ENCODE measurements at places on chromosomes 1 and 21.
A peak's percentile ranks its signal among the peaks of the same experiment; 100 is the strongest.

DNA sequence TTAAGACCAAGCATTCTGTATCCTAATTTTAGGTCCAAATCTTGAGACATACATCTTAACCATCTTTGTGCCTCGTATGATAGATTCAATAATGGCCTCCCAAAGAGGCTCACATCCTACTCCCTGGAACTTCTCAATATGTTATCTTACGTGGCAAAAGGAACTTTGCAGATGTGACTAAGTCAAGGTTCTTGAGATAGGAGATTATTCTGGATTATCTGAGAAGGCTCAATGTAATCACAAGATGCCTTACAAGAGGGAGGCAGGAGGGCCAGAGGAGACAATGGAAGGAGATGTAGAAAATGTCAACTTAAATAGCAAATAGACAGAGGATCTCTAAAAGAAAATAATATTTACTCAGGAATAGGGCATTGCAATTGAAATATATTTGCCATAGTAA is 548.9 kb downstream of the MATN1 start:
- H3K4me3 ChIP-seq: no peak overlapping the region
- no peak overlapping the region for H3K27ac ChIP-seq
- no peaks in the 10 kb centered on the region for H3K4me1 ChIP-seq
- no peaks in the 10 kb centered on the region for H3K27me3 ChIP-seq
- no peaks in the 10 kb centered on the region for H3K36me3 ChIP-seq
- DNase-seq: no peak

DNA sequence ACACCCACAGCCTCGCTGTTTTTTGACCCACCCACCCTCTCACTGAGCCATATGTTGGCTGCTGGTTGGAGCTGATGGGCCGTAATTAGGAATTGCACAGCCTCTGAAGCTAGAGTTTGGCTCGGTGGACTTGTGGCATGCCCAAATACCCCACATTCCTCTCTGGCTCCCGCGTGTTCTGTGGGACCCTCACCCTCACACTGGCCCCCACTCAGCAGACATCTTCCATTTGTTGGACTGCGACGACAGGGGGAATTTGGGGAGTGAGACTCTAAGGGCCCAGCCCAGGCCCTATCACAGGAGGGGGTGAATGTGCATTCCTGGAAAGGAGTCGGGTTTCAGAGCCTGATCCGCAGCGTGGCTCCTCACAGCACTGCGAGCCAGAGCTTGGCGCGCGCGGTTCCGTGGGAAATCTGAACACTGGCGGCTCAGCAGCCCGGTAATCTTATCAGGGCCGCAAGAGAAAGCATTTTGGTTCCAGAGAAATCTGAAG is 5.2 kb downstream of the RCSD1 start:
- DNase-seq: no peak
- no peaks in the 10 kb centered on the region for H3K27me3 ChIP-seq
- peak overlapping the region; percentile 93 for H3K27ac ChIP-seq
- no peak overlapping the region for H3K4me3 ChIP-seq

- H3K4me3 ChIP-seq: no peak overlapping the region
- no peaks in the 10 kb centered on the region for H3K4me1 ChIP-seq
- H3K27me3 ChIP-seq: no peaks in the 10 kb centered on the region
- no peak for DNase-seq
These were observed 282.5 kb downstream of the PTBP2 start for GRCh38 chr1:97004054-97004453.

DNA sequence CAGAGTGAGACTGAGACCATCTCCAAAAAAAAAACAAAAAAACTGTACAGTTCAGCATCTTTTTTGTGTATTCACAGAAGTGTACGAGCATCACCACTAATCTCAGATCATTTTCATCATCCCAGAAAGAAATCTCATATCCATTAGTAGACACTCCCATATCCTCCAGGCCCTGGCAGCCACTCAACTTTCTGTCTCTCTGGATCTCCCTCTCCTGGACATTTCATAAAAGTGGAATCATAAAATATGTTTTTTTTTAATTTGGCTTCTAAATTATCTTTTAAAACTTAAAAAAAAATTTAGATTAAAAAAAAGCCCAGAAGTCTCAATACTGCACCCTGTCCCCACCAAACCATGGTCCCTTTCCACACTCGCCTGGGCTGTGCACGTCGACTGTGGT is 22.1 kb downstream of the RIPPLY3 start:
- H3K4me3 ChIP-seq: no peak overlapping the region
- H3K4me1 ChIP-seq: no peaks in the 10 kb centered on the region
- H3K36me3 ChIP-seq: no peaks in the 10 kb centered on the region
- H3K27me3 ChIP-seq: no peaks in the 10 kb centered on the region

DNA sequence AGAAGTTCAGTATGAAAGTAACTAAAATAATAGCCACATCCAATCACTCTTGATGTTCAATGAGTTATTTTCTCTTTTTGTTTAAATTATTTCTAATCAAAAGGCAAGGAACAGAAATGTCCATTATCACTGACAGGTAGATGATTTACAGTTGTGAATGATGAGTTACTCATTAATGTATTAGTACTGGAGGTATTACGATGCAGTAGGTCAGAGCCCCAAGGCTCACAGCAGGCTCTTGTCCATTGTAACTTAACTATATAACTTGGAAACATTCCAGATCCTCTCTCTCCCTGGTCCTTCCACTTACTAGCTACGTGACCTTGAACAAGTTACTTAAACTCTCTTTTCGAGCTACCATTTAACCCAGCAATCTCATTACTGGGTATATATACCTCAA is 39.5 kb downstream of the CRB1 start:
- no peak for DNase-seq
- H3K4me3 ChIP-seq: no peak overlapping the region
- H3K4me1 ChIP-seq: no peaks in the 10 kb centered on the region
